ENCODE measurements at places on chromosomes 3 and 15.
A peak's percentile ranks its signal among the peaks of the same experiment; 100 is the strongest.

DNA sequence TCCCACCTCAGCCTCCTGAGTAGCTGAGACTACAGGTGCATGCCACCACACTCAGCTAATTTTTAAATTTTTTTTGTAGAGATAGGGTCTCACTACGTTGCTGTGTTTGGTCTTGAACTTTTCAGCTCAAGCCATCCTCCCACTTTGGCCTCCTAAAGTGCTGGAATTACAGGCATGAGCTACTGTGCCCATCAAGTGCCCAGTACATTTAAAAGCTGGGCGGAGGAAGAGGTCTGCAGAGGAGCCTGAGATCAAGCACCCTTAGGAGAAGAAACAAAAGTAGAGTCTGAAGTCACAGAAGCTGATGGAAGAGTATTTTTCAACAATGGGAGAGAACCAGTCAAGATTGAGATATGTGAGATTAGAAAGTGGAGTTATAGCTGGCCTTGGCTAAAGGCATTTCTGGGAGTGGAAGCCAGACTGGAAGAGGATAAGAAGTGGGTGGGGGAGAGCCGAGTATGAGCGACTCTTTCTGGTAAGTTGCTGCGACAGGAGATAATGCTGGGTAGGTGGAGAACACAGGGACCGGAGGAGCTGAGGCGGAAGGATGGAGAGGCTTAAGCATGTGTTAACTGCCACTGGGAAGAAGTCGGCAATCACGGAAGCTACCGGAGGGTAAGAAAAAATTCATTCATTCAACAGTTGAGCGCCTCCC, 782 bp upstream of the IREB2 start:
- no peak for DNase-seq

DNA sequence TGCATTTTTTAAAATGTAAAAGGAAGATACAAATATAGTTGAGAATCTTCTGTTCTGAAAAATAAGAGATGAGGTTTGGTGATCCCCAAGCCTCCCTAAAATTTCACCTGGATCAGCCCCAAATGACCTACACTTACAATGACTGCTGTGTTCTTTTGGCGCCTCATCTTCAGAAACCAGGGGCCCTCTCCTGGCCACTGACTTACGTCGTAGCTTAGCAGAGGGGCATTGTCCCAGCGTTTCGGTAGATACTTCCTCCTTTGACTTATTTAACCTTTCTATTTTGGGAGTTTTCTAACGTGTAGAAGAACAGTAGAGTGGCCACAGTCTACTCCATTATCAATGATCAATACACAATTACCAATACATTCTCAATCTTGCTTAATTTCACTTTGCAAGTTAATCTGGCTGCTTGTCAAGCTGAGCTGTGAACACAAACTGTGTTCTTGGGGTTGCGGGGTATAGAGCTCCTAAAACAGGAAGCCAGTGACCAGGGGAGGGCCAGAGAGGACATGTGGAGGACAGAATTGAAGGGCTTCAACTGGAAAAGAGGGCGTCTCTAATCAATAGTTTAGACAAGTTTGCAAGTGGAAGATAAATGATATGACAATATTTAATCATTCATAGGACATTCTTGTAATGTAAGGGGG, 419.5 kb downstream of the LPP start:
- DNase-seq: no peak

DNA sequence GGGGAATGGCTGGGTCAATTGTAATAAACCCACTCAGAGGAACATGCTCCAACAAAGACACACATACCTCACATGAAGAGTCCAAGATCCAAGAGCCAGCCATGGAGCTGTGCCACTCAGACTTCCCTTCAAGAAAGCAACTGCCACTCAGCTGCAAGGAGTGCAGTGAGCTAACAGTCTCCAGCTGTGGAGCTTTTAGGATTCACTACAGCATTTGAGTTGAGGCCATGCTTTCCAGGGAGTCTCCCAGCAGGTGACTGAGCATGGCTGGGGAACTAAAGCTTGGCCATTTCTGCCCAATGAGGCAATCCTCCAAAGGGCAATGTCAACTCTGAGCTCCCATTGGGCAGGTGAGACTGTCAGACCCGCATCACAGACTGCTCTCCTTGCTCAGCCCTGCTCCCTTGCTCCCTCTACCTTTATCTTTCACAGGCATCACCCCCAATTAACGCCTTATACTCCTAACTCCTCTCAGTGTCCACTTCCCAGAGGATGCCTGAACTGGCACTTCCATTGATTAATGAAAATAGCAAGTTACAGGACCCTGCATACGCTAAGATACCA, 165.3 kb upstream of the CTNNB1 start:
- no peak for DNase-seq

- no peak for DNase-seq
Measured at GRCh38 chr3:53996141-53996874, 104.6 kb upstream of the SELENOK start.

DNA sequence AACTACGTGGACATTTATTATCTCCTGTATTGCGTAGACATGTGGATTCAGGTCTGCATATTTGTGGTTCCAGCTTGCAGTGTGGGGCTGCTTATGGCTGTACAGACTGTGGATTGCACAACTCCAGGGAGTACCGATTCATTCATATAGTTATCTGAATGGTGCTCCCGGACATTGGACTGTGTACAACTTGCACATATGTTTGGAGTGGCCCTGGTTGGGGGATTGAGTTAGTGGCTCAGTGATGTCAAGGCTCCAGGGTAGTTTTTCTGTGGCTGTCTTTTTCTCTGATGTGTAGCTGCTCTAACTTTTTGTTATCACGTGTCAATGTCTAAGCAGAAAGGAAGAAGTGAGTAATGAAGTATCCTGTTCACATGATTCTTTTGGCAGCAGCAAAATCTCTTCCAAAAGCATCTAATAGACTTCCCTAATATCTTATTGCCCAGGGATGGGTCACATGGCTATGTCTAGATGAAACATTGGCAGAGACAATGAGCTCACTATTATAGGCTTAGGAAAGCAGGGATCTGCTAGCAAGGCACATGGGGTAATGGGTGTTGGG, 15.8 kb downstream of the ST3GAL6 start:
- DNase-seq: no peak

- DNase-seq: no peak
Measured at GRCh38 chr15:75749820-75750219, 37.2 kb upstream of the CSPG4 start.

DNA sequence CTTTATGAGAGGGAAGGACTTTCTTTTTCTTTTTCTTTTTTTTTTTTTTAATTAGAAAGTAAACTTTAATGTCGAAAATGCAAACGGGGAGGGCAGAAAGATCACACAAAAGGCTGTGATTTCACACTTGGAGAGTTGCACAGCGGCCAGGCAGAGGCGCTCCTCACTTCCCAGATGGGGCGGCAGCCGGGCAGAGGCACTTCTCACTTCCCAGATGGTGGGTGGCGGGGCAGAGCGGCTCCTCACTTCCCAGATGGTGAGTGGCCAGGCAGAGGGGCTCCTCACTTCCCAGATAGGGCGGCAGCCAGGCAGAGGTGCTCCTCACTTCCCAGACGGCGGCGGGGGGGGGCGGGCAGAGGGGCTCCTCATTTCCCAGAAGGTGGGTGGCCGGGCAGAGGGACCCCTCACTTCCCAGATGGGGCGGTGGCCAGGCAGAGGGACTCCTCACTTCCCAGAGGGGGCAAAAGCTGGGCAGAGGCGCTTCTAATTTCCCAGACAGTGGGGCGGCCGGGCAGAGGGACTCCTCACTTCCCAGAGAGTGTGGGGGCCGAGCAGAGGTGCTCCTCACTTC, 88.6 kb downstream of the ATP2B2 start:
- no peak for DNase-seq

- DNase-seq: no peak
Measured at GRCh38 chr3:142633073-142633472, 36.9 kb downstream of the PLS1 start.

- no peak for DNase-seq
Measured at GRCh38 chr3:125179884-125180240, 32.7 kb downstream of the SLC12A8 start.

DNA sequence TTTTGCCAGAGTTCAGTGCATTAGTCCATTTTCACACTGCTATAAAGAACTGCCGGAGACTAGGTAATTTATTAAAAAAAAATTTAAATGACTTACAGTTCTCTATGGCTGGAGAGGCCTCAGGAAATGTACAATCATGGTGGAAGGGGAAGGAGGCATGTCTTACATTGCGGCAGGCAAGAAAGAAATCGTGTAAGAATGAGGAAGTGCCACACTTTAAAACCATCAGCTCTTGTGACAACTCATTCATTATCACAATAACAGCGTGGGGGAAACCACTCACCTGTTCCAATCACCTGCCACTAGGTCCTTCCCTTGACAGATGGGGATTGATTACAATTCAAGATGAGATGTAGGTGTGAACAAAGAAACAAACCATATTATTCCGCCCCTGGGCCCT, 1361.4 kb downstream of the NSUN3 start:
- DNase-seq: no peak

GRCh38 chr3:78507196-78507984, 1260.4 kb downstream of the ROBO1 start:
- no peak for DNase-seq

GRCh38 chr15:25605151-25605550, 166.3 kb upstream of the UBE3A start:
- DNase-seq: no peak

DNA sequence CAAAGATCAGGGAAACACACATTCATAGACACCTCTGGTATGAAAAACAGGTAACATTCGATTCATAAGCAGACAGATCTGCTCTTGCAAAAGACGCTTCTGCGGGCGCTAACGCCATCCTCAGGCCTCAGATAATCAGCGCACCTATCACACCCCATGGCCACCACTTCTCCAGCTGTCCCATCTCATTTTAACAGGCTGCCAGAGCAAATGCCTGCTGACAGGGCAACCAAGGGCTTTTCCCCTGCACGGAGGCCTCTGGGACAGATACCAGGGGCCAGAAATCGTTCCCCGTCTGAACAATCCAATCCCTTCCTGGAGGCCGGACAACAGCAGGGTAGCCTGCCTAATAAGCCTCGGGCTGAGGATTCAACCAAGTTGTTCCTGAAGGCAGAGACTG, 15.2 kb downstream of the ABCC5 start:
- no peak for DNase-seq

DNA sequence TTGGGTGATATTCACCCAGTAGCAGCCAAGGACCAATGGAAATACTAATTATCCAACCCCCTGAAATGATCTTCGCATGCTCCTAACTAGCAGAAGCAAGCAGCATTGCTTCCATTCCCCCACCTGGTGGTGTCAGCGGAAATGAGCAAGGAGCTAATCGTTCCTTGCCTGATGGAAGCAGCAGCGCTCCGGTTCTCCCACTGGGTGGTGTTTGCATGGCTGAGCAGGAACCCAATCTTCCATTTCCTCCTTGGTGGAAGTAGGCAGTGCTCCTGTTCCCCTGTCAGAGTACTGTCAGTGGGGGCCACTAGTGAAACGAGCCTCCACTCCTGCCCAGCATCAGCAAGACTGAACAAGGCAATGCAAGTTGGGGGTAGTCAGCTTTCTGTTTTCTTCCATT, 311.5 kb downstream of the CACNA2D3 start:
- DNase-seq: no peak

- DNase-seq: peak; percentile 10
Measured at GRCh38 chr3:48222616-48223513, at the start of gene CAMP. CAMP (plus strand) TSS chr3:48223495; CDS start chr3:48223512, 17 bp downstream.

GRCh38 chr15:96916750-96917149, 586.2 kb downstream of the NR2F2 start:
- no peak for DNase-seq

DNA sequence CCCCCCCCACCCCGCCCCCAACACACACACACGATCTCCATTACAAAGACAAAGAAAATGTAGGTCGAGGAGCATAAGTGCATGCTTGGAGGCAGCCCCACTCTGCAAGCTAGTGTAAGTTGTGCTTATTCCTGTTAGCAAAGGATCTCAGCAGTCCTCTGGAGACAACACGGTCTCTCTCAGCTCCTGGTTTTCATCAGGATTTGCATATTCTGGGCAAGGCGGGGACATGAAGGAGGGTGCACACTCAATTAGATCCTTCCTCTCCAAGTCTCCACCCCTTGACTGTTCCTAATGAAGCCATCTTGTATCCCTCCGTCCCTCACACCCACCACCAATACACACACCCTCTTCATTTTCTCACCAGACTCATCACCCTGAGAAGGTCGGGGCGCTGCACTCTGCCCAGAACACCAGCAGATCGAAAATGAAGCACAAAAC, 63.8 kb downstream of the MRPL46 start:
- no peak for DNase-seq

DNA sequence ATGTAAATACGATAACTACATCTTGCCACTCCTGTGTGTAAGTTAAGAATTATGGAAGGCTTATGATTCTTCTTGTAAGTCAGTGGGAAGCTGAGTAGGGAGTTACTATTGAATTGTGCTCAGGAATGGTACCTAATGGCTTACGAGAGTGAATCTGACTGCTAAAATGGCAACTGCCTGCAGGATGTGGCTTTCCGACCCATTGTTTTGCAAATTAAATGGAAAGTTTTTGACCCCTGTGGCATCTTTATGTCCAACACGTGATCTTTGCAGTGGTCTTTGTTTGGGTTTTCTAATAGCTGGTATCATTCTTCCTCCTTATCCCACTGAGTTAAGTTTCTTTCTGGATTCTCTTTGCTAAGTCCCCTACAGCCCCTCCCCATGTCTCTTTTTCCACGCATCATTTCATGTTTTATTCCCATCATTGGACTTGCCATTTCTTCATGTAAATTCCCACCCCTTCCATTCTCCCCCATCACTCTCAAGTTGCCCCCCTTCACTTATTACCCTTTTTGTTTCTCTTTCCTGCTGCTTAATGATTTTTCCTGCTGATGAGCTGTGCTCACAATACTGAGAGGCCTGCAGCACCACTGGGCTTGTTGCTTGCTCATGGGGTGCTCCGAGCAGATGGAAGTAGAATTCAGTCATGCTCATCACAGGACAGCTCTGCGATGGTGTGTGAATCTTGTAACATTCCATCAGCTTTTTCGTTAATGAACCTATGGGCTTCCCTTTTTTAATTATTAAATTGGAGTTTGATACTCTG, 428.2 kb upstream of the IL12A start:
- DNase-seq: no peak

- no peak for DNase-seq
Measured at GRCh38 chr15:40342416-40343320, 1.9 kb upstream of the CCDC9B start.

DNA sequence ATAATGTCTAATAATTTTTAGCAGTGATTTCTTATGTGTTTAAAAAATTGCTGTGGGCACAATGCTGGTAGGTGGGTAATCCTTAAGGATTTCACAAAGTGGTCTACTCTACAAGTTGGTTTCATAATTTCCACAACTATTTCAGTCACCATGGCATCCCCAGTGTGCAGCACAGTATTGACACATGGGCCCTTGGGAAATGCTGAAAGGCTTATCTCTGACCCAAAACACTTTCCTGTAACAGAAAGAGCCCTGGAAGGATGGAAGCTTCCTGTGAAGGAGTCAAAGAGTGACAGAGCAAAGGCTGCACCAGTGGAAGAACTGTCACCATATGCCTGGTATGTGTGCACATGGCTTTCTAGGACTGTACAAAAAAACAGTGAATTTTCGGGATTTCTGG, 153.7 kb downstream of the ANO10 start:
- DNase-seq: no peak
